Upper lobe of right lung (tissue), 1 donor: ENCODE measurements at places on chromosomes 5 and 9. TPM values are rescaled to one million over a fixed set of nuclear protein-coding genes. Genes with fewer than 3 reads are reported as not detected.
A peak's percentile ranks its signal among the peaks of the same experiment; 100 is the strongest.

GRCh38 chr9:34370970-34371880, 5.5 kb downstream of the MYORG start:
- no peak for DNase-seq

Gene CDX1
- total RNA-seq = not detected

Gene ZNF366
- 12.2 TPM for total RNA-seq

DNA sequence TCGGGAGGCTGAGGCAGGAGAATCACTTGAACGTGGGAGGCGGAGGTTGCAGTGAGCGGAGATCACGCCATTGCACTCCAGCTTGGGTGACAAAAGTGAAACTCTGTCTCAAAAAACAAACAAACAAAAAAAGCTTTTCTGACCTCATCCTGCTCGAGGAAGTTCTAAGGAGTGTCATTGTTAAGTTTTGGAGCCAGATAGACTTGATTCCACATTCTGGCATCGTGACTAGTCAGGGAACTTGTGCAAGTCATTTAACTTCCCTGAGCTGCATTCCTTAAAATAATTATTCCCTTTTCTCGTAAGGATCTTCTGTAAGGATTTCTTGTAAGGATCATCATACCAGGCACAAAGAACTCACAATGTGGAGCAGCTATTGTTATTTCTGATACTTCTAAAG, 26.2 kb downstream of the SNX24 start:
- no peak for DNase-seq

GRCh38 chr9:70542311-70542931, 128.0 kb upstream of the KLF9 start:
- no peak for DNase-seq

DNA sequence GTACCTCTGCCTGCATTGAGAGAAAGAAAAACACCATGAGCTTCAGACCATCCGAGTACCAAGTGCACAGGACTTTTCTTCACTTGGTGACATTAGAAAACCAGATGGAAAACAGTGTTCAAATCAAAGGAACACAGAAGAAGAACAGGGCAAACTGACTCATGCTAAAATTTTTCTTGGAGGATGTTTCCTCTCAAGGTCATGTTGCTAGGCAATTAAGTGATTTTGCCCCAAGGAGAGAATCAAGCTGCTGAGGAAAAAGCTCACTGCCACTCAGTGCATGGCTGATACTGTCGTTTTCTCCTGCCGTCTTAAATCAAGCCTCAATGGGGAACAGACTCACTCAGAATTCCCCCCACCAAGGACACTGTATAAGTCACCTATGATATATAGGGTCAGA, 57.9 kb upstream of the SIMC1 start:
- DNase-seq = no peak

GRCh38 chr5:142978252-142978651, 208.1 kb downstream of the ARHGAP26 start:
- DNase-seq = no peak

- DNase-seq = peak; percentile 42
Observed at GRCh38 chr5:1751864-1752822, 47.5 kb downstream of the MRPL36 start.

DNA sequence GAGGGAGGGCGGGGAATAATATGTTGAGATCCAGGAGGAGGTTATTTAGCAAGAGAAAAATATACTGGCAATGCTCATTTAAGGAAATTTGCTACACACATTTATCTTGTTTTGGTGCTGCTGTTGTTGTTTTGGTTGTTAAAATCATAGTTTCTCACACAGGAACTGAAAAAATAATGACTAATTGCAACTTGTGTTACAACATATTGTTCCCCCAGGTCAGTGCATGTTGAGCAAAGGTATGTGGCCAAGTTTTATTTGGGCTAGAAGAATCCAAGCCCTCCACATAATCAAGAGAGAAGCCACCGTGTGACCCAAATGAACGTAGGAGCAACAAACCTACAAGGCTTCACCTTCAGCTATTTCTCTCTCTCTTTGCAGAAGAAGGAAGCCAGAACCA, 220.3 kb upstream of the DAPK1 start:
- DNase-seq = no peak

Gene POU4F3
- total RNA-seq = not detected

- DNase-seq = no peak
Observed at GRCh38 chr5:142192286-142193113, 83.9 kb downstream of the NDFIP1 start.

DNA sequence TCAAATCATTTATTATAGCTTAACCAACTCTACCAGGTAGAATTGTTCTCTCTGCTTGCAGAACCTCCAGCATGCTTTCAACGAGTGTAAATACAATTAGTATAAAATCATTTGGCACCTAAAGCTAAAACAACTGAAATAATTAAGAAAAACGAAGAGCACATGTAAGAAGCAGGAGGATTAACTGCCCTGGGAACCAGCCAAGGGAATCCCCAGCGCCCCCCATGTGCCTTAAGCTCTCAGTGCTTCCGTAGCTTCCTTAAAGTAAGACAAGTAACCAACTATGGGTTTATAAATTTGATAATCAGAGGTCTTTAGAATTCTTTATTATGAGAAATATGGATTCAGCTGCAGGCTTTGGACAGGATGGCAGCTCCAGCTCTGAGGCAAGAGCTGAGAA, 402.4 kb downstream of the RAB3C start:
- DNase-seq = no peak

Gene IFT74
- total RNA-seq = 11.6 TPM

GRCh38 chr5:24141046-24141445, 503.7 kb downstream of the CDH10 start:
- no peak for DNase-seq

Gene ACOT12
- not detected for total RNA-seq

DNA sequence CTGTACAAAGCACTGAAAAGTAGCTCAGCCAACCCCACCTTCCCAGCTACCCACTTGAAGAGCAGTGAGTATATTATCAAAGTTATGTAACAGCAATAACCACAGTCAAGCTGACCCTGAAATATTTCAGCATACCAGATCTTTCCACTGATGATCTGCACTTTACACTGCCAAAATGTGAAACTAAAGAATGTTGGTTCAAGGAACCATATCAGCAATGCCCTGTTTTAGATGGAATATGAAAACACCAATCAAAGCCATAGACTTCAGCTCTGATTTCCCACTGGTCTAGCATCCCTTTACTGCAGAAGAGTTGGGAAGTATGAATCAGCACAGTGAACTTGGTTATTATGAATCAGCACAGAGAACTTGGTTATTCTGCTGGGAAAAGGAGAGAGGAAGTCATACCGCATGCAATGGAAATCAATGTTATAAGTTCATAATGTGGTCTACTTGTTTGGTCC, 20.0 kb downstream of the CEMIP2 start:
- no peak for DNase-seq

Gene TGFBI
- 96.7 TPM for total RNA-seq

Gene ADAMTS12
- total RNA-seq = 11.2 TPM

GRCh38 chr9:2859776-2860379, 16.0 kb upstream of the PUM3 start:
- peak; percentile 75 for DNase-seq

DNA sequence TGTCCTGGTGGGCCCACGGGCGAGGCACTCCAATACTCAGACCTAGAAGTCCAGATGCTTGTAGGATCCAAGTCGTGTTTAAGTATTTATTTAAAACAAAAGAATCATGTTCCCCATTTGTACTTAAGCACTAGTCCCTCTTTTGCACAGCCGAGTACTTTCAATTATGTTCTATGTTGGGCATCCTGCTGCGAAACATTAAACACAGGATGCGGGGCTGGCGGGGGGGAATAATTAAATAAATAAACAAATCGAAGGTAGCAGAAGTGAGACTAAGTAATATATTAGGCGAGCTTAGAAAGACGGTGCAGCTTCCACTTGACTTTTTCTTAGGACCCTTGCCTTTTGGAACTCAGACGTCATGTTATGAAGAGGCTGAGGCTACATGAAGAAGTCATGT, 1129.2 kb upstream of the ACO1 start:
- DNase-seq = no peak

Gene TLE1
- 19.2 TPM for total RNA-seq

Gene SLC45A2
- not detected for total RNA-seq

Gene CORO2A
- 20.0 TPM for total RNA-seq

DNA sequence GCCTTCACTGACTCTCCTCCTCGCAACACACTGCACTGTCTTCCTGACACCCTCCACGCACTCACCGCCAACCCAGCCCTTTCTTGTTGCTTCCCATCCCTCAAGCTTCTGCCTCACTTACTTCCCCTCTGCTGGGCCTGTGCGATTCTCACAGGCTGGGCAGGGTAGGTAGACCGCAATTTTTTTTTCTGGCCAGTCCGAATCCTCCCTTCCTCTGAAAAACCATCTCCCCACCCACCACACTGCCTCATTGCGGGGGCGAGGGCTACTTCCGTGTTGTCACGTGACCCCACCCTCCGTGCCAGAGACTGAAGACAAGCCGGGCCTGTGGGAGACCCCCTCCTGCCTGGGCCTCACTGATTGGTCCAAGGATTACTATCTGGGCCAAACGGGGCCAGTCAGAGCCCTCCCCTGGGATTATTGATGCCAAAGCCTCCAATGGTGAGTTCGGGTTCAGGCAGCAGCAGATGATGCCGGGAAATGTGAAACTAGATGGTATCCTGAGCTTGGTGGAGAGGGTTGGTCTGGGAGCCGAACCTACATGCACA, 73.1 kb downstream of the STK10 start:
- DNase-seq = peak; percentile 86

DNA sequence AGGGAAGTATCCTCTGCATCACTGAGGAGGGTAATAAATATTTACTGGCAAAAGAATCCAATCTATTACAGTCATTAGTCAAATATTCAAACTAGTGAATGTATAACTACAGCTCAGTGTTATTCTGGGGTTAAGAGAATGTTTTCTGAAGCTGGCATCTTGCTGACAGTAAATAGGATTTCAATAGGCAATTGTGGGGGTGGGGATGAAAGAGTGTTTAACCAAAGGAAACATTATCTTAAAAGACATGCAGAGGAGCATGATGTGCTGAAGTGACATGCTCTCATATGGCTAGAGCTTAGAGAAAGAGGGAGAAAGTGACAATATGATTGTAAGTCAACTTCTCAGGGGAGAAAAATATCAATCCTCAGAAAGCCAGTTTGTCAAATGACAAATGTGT, 618.4 kb upstream of the RIOK2 start:
- no peak for DNase-seq

Gene CDH12
- not detected for total RNA-seq

Gene HCN1
- total RNA-seq = 0.12 TPM

DNA sequence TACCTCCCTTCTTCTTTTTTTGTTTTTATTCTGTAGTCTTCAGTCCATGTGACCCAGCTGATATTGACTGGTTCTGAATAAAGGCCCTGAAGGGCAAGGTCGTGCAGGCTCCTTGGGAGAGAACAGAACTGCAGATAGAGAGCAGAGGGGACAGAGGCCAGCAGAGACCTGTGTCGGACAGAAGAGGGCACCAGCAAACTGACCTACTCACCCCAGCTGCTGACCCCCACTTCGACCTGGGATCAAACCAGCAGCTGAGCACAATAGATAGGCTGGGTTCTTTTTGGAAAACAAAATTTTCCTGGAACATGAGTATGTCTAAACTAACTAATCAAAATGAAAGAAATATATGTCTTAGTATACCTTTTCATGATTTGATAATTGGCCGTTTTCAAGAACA, 695.1 kb downstream of the NR2F1-AS1 start:
- no peak for DNase-seq

GRCh38 chr5:125549322-125549911, 803.0 kb upstream of the ZNF608 start:
- DNase-seq = no peak

DNA sequence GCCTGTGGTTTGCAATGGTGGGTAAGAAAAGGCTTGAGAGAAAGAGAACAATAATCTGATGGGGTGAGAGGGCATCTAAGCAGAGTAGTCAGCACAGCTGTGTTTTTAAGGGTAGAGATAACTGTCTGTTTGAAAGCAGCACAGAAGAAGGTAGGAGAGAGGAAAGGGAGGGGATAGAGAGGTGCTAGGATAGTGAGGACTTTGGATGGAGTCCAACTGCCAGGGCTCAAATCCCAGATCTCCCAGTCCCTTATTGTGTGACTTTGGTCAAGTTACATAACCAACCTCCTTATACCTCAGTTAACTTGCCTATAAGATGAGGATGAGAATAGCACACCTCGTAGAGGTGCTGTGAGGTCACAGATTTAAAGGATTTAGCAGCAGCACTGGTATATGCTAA, 55.6 kb downstream of the GPR21 start:
- DNase-seq = no peak

DNA sequence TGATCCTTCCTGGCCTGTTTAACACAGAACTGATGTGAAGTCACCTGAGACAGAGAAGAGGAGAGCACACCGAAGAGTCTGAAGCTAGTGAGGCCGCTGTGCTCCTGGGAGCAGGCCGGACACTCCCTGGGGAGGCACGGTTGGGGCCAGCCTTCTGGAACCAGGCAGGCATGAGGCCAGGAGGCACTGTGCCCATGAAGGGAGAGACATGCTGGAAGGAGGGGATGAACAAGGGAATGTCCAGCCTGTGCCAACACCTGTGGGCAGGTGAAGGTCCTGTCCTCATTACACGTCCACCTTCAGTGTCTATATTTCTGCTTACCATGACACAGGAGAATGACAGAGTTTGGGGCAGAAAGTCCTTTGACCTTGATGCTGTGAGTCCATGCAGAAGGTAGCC, 183.8 kb upstream of the S1PR3 start:
- DNase-seq = no peak

- no peak for DNase-seq
Observed at GRCh38 chr5:173884402-173885053, 3.6 kb upstream of the CPEB4 start.

DNA sequence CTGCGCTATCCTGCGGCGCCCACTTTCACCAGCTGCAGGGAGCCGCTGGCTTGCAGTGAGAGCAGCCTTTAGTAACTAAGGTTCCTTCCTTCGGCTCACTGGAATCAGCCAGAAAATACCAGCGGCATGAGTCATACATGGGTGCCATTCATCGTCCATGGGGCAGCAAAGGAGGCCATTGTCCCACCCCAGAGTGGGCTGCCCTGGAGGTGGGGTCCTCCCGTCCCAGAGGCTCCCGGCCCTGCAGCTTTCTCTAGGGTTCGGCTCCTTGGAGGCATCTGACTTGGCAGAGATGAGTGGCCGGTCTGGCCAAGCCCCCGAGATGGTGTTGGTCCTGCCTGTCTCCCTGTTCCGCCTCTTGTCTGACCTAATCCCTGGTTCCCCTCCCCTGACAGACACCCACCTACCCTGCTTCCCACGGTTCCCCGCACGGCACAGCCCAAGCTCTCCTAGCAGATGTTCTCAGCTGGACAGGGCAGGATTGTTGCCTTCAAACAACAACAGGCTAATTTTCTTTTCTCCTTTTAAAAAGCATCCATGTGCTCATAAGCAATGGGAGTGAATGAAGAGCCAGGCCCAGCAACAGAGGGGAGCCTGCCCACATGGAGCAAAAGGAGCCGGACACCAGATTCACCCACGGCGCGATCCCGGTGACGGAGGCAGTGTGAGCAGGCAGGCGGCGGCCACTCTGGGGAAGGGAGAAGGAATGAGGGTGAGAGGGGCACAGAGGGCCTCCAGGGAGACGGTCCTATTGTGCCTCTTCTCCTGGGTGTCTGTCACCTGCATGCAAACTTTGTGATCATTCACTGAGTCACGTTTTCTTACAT, 97.0 kb upstream of the COL5A1 start:
- peak; percentile 58 for DNase-seq

Gene ZNF483
- total RNA-seq = 8.7 TPM
